Ammon's horn (tissue), 1 donor: ENCODE measurements at places on chromosomes 4 and X.

GRCh38 chrX:37926700-37927099 is 79.3 kb upstream of the DYNLT3 start:
- DNase-seq: no peak

DNA sequence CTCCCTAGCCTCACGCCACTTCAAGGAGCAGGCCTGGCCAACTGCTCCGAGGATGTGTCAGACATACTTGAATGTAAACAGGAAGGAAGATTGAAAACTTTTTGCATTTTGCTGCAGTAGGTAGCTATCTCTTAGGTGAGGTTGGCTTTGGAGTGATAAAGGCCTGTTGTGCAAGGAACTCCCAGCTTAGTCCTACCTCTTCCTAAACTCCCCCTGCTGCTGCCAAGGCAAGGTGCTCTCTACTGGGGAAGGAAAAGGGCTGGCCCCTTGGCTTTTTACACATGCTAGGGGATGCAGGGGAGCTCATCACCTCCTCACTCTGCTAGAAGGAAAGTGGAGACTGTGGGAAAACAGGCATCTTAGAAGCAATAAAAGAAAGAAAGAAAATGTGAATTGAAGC is 10.7 kb upstream of the BRS3 start:
- no peak for DNase-seq

- no peak for DNase-seq
Measured at GRCh38 chr4:176011529-176011928, 54.1 kb upstream of the WDR17 start.

- no peak for DNase-seq
Measured at GRCh38 chr4:141660880-141661279, 24.5 kb downstream of the IL15 start.

DNA sequence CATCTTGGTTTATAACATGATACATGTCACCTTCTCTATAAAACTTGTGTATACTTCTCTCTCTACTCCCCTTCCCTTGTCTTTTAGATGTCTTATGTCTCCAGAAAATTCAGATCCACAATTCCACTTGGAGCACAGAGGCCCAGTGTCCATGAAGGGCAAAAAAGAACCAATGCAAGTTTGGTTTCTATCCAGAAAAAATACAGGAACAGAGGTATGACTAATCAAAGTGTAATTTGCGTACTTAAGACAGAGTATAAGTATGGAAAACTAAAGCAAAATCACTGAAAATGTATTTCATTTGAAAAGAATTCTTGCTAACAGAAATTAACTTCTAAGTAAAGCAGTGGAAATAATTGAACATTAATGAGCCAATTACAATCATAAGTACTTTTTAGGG is 46.2 kb downstream of the GUCY1B1 start:
- no peak for DNase-seq

DNA sequence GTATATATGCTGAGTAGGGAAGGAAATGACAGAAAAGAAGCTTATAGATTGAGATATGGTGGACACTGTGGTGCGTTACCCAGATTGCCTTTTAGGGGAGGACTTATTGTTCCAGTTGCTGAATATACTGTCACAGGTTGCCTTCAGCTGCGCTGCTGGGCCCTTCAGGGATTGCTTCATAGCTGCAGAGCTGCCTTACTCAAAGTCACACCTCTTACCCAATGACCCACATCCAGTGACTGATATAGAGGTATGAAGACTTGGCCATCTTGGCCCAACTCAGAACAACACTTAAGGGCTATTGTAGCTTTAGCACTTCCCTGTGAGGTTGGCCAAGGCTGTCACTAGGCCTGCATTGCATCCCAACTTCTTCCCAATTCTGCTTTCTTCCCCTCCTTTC is 63.4 kb upstream of the TMEM164 start:
- no peak for DNase-seq
